ENCODE measurements at places on chromosomes 3 and 15. TPM values are rescaled to one million over a fixed set of nuclear protein-coding genes. Genes with fewer than 3 reads are reported as not detected.
A peak's percentile ranks its signal among the peaks of the same experiment; 100 is the strongest.

Gene VIPR1
- not detected for total RNA-seq

GRCh38 chr3:195548987-195549386 lies 5.9 kb upstream of the PPP1R2 start:
- DNase-seq = no peak

Gene CLSTN2
- total RNA-seq = 0.05 TPM

GRCh38 chr3:10999221-11000107 lies 6.9 kb downstream of the SLC6A1 start:
- no peak for DNase-seq

GRCh38 chr3:102447272-102447671 lies 12.5 kb downstream of the ZPLD1 start:
- DNase-seq = no peak

- no peak for DNase-seq
These were observed 369.6 kb upstream of the AZI2 start for GRCh38 chr3:28718074-28718849.

GRCh38 chr15:61049934-61050333 lies 179.2 kb downstream of the RORA start:
- peak; percentile 59 for DNase-seq

Gene ACP3
- total RNA-seq = not detected

- no peak for DNase-seq
These were observed 121.8 kb upstream of the SMAD3 start for GRCh38 chr15:66943456-66944095.

Gene SH3GL3
- total RNA-seq = 0.60 TPM

DNA sequence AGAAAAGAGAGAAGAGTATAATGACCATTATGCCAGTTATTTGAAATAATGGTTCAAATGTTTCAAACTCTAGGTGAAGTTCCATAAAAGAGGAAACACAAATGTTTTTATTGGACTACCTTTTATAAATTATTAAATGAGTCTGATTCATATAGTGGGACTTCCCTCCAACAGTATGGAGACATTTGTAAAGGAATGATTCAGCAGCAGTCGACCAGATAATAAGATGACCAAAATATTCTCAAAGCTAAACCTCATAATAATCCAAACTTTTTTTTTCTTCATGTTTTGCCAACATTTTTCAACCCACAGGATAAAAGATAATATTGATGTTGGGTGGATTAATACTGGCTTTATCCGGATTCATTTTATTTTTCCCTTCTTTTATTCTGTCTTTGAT lies 18.8 kb downstream of the TIPARP start:
- no peak for DNase-seq

DNA sequence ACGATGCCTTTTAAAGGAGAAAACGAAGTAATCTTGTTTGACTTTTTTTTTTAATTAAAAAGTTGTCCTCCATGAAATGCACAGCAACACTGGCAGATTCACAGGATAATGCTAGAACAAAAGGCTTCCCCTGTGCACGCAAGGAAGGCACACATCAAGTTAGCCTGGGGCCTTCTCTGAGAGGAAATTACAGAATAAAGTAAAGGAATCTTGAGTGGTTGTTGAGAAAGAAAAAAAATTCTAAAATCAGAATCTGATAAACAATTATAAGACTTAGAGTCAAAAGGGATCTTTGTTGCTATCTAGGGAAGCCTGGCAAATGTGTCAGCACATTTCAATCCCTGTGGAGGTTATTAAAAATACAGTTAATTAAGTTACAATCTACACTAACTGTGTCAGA lies 946.0 kb downstream of the IGSF11 start:
- DNase-seq = no peak

DNA sequence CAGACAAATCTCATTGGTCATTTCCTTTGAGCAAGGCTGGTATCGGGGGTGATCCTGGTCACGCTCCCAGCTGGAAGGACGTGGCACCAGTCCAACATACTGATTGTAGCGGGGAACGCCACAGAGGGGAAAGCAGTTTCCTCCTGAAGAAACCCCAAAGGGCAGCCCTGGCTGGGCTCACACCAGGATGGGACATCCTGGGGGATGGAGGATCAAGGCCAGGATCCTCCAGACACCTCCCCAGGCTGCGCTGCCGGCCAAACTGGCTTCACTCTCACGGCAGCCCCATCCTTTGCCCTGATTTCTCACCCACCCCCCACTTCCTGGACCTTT lies 36.6 kb downstream of the MUC20 start:
- no peak for DNase-seq

- DNase-seq = no peak
These were observed 5.7 kb upstream of the GNB5 start for GRCh38 chr15:52196891-52197290.

GRCh38 chr3:74124782-74125181 lies 489.7 kb downstream of the CNTN3 start:
- no peak for DNase-seq

Data from SJSA1 (cell line).